ENCODE measurements at places on chromosomes 11 and 22.

DNA sequence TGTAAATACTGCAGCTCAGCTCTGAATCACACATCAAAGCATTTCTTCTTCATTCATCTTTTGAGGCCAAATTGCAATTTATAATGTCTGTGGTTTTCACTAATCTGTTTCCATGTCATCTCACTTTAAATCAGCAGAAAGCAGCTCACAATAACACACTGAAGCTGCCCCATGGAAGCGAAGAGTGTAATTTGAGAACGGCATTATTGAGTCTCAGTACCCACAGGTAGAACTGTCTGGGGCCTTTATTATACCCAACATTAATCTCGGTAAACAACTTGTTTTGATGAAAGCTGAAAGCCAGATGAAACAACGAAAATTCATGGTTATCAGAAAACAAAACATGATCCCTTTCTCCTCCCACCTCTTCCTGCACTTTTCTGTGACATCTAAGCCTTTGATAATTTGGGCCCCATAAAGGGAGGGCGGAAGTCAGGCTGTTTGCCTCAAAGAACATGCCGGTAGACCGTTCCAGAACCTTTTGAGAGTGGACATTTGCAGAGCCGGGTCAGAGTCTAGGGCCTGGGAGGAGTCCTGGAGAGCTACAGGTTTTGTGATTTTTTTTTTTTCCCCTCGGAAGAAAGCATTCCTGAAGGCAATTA is 68.2 kb upstream of the SESN3 start:
- peak; percentile 14 for DNase-seq

GRCh38 chr22:19637408-19638281 is 76.7 kb upstream of the SEPTIN5 start:
- no peak for DNase-seq

- DNase-seq, result no peak
Observed at GRCh38 chr11:121870206-121871045, 245.6 kb downstream of the BLID start.

- no peak for DNase-seq
Observed at GRCh38 chr11:60871378-60872061, 4.2 kb downstream of the ZP1 start.

DNA sequence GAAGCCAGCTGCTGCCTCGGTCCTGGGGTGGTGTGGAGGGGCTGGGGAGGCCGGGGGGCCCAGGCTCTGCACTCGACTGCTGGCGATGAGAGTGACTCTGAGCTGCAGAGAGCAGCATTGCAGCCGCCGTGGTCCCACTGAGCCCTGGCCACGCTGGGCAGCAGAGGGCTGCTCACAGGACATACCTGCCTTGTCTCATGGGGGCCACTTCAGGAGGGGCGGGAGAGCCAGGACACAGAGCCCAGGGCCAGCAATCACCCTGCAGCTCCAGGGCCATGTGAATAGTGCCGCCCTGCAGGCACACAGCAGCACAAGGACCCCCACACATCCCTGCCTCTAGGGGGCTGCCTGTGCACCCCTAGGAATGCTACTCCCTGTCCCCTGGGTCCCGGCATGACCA is 147.0 kb downstream of the CRYBB2 start:
- no peak for DNase-seq

DNA sequence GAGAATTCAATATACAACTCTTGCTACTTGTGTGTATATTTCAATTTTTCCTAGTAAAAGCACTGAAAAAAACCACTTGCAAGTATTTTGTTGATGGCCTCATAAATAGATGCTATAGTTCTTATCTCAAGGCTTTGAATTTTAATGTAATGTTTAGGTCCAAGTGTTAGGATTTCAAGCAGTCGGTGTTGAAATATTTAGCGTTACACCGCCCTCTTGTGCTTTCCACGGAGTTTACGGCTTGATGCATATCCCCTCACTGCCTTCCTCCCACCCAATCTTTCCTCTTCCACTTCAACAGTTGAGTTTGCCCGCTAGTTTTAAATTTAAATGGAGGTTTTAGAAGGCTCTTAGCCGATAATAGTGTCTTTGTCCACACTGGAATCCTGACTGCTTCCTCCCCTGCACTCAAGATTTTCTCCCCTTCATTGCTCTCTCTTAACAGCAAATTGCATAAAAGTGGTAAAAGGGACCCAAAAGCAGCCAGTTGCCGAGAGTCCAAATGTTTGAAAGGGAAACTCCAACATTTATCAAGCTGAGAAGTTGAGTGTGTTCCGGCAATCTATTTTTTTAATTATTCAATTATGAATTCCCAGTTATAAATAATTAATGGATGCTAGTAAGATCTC is 25.9 kb upstream of the HTATIP2 start:
- no peak for DNase-seq

DNA sequence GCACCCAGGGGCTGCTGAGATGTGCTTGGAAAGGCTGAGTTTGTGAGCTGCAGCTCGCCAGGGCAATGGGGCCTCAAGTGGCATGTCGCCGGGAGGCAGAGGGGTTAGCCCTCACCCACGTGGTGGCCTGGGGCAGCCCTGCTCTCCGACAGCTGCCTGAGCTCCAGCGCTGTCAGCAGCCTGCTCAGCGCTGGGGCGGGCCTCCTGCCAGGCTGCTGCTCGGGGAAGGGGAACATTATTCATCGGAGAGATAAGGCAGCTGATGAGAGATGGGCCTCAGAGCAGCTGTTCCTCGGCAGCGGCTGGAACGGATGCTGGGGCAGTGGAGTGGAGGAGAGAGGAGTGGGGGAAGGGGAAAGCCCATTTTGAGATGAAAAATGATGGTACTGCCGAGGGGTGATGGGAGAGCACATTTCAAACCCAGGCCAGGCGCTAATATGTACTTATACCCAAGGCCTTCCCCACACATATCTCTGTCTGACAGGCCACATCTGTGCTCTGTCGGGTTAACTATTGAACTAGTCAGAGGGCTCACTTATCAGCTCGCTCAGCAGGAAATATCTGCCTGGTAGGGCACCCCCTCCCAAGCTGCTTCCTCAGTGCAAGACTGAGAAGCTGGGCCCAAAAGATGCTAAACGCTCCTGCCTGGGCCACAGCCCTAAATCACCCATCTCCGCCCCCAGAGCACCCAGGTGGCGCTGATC is 79.5 kb downstream of the TIMP3 start:
- DNase-seq, result no peak

- DNase-seq, result no peak
Observed at GRCh38 chr11:44229624-44230023, 80.3 kb downstream of the ALX4 start.

GRCh38 chr22:50595189-50595588 is 5.4 kb upstream of the MAPK8IP2 start:
- no peak for DNase-seq

GRCh38 chr22:41968601-41969000 is 642 bp upstream of the SEPTIN3 start:
- DNase-seq, result no peak

GRCh38 chr11:117668321-117668751 is 128.7 kb downstream of the DSCAML1 start:
- peak; percentile 59 for DNase-seq

DNA sequence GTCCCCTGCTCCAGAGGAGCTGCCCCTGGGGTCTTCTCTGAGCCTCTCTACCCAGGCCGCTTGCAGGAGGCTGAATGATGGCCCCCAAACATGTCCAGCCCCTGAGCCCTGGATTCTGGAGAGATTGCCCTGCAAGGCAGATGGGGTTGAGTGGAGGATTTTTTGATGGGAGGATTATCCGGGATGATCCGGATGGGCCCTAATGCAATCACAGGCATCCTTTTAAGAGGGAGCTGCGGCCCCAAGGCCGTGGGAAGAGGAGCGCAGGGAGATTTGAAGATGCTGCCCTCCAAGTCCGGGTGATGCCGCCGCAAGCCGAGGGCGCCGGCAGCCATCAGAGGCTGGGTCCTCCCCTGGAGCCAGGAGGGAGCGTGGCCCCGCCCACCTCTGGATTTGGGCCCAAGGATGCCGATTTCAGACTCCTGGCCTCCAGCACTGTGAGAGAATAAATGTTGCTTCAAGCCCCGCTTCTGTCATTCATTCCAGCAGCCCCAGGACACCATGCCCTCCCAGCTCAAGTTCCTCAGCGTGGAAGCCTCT is 66.0 kb downstream of the WNT7B start:
- DNase-seq, result no peak

GRCh38 chr11:30186748-30187147 is 44.1 kb upstream of the FSHB start:
- DNase-seq, result no peak

- DNase-seq, result no peak
Observed at GRCh38 chr11:73233692-73234470, 15.8 kb downstream of the P2RY2 start.

- DNase-seq, result no peak
Observed at GRCh38 chr22:38613588-38613987, 42.6 kb downstream of the FAM227A start.

- DNase-seq, result no peak
Observed at GRCh38 chr11:123451183-123451781, 21.2 kb downstream of the GRAMD1B start.

DNA sequence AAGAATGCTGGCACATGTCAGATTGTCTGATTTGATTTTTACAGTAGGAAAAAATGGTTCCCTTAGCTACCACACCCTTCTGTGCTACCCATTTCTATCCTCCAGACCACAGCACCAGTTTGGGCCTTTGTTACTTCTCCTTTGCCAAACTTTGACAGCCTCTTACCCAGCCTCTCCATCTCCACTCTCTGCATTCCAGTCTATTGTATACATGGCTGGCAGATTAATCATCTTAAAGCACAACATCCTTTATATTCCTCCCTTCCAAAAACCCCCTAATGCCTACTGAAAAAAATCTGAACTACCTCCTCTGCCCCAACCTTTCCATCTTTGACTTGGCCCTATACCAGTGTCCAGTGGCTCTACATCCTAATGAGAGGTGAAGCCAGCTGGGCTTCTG is 10.8 kb upstream of the PANX1 start:
- DNase-seq, result no peak

GRCh38 chr11:110345743-110346142 is 49.3 kb upstream of the RDX start:
- DNase-seq, result no peak

DNA sequence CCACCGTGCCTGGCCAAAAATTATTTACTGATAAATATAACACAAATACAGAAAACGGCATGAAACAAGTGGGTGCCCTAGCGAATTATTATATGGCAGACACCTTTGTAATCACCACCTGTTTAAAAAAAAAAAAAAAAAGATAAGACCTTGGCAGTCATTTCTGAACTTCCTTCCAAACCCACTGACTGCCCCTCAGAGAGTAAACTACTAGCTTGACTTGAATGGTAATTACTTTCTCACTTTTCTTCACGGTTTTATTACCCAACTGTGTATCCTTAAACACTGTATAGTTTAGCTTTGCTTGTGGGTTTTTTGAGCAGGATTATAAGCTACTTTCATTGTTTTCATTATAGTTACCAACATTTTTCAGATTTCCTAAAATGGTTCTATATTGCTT is 23.7 kb downstream of the SFI1 start:
- no peak for DNase-seq

- no peak for DNase-seq
Observed at GRCh38 chr22:39558950-39559349, 11.6 kb upstream of the CACNA1I start.

GRCh38 chr11:55956521-55956920 is 13.2 kb downstream of the OR10AG1 start:
- DNase-seq, result no peak

DNA sequence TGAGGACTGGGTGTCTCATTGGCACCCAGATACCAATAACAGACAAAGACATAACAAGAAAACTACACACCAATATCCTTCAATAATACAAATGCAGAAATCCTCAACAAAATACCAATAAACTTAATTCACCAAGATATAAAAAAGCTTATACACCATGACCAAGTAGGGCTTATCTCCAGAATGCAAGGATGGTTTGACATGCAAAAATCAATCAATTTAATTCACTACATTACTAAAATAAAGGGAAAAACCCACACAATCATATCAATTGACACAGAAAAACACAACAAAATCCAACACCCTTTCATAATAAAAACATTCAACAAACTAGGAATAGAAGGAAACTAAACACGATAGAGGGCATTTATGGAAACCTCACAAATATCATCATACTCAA is 40.6 kb downstream of the LHFPL7 start:
- DNase-seq, result no peak

DNA sequence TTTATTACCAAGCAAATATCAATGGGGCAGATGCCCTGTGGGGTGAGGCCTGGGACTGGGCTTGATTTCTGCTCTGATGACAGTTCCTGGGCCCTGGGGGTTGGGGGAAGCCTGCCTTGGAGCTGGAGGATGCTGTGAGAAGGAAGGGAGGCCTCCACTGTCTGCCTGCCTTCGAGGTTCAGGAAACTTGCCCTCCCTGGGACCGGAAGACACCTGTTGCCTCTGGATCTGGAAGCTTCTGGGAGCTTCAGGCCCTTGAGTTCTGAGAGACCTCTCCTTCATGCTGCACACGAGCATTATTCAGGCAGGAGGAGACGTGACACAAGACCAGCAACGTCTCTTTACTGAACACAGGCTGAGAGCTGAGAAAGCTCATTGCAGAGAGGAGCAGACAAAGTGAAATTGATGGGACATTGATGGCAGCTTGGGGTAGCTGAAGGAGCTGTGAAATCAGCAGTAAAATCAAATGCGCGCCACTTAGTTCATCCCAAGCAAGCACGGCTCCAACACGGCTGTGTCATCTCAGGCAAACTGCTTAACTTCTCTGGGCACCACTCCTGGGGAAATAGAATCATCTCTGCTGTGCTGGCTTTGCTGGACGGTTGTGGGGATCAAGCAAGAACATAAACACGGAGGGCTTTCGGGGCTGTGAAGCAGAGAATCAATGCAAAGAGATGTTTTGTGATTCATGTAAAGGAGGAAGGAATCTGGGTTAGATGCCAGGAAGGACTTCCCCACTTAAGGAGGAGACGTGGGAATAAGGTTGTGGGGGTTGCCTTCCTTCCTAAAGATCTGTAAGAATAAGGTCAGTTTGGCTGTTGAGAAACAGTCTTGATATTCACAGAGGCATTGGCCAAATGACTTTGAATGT is 64.5 kb downstream of the TP53I11 start:
- no peak for DNase-seq

DNA sequence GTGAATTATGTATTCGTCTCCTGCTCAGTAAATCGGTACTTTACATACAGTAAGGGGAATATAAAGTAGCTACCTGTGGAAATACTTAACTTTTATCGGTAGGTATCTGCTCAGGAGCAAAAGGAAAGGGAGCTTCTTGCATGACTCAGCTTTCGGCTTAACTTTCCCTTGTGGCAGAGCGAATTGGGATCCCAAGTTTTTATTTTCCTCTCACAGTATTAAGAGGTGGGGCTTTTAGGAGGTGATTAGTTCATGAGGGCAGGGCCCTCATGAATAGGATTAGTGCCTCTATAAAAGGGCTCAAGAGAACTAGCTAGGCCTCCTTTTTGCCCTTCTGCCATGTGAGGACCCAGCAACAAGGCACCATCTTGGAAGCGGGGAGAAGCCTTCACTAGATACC is 18.7 kb downstream of the RCN1 start:
- no peak for DNase-seq

- DNase-seq, result no peak
Observed at GRCh38 chr11:128689948-128690664, 3.8 kb upstream of the FLI1 start.

GRCh38 chr11:57387289-57388030 is 3.0 kb downstream of the PRG2 start:
- DNase-seq, result no peak

GRCh38 chr11:7592711-7593110 is 78.9 kb downstream of the PPFIBP2 start:
- DNase-seq, result no peak

Data from NCI-H2107 (cell line).